Activated naive CD4-positive, alpha-beta T cell treated with anti-CD3 and anti-CD28 coated beads, Interleukin-2, amount 50 U/mL, for 72 hours (primary cell): ENCODE measurements at places on chromosomes 1 and 21.

DNA sequence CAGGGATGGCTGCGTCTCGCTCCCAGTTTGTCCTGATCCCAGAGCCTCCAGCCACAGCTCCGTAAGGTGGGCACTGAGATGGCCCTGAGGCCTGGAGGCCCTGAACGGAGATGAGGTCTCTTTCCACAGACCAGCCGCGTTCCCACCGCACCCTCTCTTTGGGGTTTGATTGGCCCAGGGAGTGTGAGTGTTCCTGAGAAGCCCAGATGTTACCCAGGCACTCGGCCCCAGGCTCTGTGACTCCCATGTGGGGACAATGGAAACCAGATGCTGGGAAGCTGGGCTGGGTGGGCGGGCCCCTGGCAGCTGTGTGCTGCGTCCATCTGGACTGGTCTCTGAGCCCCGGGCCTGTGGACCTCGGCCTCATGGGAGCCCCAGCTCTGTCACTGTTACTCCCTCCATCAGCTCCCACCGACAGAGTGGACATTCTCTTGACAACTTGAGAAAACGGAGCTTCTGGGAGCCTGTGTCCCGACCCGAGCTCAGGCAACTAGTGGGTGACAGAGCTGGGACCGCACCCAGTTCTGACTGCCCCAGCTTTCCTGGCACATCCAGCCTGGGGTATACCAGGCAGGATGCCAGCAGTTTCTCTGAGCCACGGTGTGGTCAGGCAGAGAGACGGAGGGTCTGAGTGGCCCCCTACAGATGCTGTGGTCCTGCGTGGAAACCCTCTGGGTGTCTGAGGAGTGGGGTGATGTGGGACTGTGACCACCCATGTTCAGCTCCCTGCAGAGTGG lies 9.8 kb upstream of the COL6A1 start:
- no peak for DNase-seq

DNA sequence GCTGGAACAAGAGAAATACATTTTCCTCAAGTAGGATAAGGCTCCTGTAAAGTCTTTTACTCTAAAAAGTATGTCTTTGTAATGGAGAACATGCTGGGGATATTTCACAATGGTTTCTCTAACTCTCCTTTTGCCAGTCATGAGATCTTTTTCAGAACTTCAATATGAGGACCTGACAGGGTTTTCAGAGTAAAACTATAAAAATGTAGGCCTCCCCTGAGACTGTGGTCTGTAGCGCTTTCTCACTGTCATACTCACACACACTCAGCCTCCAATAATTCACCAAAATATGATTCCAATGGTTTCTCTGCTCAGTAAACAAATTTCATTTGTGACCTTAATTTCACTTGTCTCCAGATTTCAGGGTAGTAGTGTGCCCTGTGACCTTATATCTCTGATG lies 440.1 kb upstream of the PTBP2 start:
- no peak for DNase-seq

DNA sequence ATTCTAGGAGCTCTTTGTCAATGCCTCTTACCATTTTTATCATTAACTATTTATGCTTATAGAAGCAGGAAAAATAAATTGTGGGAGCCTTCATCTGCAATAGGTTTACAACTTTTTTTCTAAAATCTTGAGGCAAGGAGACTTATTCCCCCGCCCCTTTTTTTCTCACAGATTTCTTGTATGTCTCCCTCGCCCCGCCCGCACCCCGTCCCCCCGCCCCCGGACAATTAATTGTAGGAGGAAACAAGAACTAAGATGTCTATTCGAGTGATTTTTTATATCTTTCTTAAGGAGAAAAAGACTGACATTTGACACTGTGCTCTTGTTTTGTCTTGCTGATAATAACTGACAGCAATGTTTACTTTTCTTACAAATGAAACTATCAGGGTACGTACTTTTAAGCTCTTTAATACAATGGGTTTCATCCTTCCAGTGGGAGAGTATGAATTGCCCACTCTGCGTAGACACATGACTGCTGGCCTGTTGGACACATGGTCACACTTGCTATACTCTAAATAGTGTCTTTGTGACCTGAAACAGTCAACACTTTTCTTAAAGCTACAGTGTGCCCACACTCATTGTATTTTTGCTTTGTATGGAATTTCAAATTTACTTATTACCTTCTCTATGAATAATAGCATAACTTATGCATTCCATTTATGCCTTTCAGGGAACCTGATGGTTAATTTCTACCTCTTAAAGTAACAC lies 1.5 kb upstream of the IVNS1ABP start:
- DNase-seq: no peak

DNA sequence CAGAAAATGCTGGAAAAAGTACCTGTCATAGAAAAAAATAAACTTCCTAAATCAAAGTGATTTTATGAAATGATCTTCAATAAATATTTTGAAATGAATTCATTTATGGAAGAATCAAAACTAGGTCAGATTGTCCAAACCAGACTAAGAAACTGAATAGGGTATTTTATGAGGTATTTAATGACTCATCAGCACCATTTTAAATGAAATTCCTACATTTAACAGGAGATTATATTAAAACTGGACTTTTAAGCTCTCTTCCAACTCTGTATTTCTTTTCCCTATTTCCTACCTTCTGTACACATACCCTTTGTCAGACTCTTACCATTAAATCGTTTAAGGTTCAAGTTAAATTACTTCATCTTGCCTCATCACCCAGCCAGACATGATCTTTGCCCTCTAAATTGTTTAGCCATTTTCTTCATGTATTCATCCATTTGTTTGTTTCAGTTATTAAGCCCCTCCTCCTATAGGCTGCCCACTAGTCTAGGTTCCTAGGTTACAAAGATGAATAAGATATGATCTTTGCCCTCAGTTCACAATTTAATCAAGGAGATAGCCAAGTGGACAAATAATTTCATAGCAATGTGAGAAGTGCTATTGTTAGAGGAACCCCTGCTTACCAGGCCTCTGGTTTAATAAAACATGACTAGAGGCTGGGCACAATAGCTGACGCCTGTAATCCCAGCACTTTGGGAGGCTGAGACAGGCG lies 25.0 kb downstream of the TATDN3 start:
- no peak for DNase-seq

GRCh38 chr1:149927563-149928400 lies at the start of gene SF3B4:
SF3B4 (minus strand) TSS chr1:149927803; CDS start chr1:149927759, 44 bp downstream.
- DNase-seq: peak; percentile 93

- no peak for DNase-seq
Observed at GRCh38 chr1:47190509-47190855, 646 bp upstream of the PDZK1IP1 start.

DNA sequence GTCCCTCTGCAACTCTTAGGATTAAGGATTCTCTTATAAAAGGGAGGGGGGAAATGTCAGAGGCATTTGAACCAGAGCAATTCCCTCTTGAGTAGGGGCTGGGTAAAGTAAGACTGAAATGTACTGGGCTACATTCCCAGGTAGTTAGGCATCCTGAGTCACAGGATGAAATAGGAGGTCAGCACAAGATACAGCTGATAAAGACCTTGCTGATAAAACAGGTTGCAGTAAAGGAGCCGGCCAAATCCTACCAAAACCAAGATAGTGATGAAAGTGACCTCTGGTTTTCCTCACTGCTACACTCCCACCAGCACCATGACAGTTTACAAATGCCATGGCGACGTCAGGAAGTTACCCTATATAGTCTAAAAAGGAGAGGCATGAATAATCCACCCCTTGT lies 14.3 kb upstream of the COX20 start:
- no peak for DNase-seq

DNA sequence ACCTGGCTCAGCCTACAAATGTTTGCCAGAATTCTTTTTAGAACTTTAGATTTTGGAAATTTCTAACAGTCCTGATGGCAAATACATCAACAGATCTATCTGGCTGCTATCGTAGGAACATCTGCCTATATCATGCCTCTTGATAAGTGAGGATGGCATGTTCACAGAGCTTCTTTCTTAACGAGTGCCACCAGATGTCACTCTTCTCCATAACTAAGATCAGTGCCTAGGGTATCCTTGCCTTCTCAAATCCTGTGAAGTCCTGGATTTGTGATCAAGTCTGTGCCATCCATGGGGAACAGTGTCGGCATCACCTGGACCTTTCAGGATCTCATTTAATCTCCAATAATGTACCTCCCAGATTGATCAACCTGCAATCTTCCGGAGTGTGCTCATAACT lies 36.5 kb upstream of the CD5L start:
- DNase-seq: no peak

- no peak for DNase-seq
Observed at GRCh38 chr21:37341254-37341960, 25.2 kb upstream of the DYRK1A start.

DNA sequence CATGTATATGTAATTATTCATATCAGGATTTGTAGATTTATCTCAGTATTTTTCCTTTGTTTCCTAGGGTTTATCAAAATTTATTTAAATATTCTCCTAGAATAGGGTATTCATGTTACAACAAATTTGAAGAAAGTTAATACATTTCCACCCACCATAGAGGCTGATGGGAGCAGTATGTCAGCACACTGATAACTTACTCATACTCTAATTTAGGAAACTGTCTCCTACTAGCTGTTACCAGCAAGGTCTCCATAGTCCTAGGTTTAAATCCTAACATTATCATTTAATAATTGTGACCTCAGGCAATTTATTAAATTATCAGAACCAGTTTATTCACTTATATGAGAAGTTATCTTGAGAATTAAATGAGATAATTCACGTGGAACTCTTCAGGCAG lies 127.0 kb downstream of the USP25 start:
- no peak for DNase-seq

- no peak for DNase-seq
Observed at GRCh38 chr1:97834899-97835298, 85.9 kb downstream of the DPYD start.

DNA sequence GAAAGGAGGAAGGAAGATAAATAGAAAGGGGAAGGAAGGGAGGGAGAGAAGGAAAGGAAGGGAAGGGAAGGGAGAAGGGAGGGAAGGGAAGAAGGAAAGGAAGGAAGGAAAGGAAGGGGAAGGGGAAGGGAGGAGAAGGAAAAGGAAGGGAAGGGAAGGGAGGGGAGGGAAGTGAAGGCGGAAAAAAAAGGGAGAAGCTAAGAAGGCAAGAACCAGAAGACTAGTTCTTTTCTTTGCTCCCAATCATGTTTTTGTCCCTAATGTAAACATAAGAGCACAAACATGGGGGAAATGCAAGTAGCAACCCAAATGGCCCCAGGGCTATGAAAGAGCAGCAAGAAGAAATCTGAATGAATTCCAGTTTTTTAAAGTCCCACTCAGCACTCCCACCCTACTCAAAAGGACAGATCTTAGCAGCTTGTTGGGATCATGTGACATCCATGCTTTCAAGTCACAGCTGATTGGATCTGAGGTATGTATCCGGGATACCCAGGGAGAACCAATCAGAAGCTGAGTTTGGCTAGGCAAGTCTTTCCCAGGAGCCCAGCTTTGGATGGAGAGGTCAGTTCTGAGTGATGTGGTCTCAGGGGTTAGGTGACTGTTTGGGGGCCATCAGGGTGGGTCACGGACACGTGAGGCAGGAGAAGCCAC lies 24.2 kb upstream of the FHAD1 start:
- no peak for DNase-seq

- DNase-seq: no peak
Observed at GRCh38 chr21:36550761-36551160, 70.8 kb upstream of the CLDN14 start.

DNA sequence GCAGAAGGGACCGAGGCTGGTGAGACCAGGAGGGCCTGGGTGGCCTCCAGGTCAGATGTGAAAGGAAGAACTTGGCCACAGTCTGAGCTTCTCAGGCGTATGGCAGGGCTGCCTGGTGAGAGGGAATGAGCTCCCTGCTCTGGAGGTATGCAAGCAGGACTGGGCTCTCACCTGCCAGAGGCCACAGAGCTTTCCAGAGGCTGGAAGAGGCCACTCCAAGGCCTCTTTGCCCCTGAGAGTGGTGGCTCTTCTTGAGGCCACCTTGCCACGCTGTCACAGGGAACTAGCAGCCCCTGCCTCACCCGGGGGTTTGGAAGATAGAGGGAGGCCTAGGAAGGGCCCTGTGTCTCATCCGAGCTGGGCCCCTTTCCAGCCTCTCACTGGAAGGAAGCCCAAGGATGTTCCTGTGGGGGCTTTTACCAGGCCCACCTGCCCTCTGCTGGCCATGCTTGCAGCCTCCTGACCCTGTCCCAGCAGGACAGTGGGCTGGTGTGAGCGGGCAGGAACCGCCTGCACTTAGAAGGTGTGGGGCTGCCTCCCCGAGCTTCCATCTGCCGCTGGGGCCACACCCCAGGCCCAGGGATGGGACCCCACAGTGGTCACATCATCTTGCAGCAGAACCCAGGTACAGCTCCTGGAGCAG lies 10.0 kb downstream of the PCSK9 start:
- no peak for DNase-seq

DNA sequence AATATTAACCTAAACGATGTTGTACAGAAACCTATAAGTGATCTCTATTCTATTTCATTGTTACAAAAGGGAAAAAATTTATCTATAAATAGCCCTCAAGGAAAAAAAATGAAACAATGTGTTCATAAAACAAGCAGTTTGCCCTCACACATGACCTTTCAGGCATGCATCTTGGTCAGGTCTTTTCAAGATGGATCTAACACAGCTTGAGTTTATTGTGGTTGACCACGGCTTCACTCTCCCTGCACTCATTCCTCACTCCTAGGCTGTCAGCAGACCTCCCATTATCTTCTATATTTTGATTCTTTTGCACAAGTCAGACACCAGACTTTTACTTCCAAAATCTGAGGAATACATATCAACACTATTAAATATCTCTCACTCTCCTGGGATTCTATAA lies 544.3 kb downstream of the KCNT2 start:
- DNase-seq: no peak

GRCh38 chr1:183850852-183851251 lies 45.9 kb downstream of the RGL1 start:
- no peak for DNase-seq

- DNase-seq: no peak
Observed at GRCh38 chr1:11434501-11434900, 44.5 kb upstream of the DISP3 start.

DNA sequence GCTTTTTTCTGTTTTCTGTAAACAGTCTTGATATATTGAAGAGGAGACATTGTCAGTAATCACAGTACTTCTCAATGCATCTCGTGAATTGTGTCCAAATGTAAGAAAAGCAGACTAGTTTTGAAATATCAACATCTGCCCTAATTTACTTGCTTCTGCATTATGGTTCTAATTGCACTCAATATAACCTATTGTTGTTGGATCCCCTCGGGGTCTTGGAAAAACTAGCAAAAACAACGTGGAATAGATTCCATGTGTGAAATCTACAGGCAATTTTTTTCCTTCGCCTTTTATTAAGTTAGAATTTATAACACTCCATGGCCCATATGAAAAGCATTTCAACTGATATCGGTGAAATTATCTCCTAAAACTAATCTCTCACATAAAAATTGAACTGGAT lies 236.5 kb downstream of the TTLL7 start:
- no peak for DNase-seq

DNA sequence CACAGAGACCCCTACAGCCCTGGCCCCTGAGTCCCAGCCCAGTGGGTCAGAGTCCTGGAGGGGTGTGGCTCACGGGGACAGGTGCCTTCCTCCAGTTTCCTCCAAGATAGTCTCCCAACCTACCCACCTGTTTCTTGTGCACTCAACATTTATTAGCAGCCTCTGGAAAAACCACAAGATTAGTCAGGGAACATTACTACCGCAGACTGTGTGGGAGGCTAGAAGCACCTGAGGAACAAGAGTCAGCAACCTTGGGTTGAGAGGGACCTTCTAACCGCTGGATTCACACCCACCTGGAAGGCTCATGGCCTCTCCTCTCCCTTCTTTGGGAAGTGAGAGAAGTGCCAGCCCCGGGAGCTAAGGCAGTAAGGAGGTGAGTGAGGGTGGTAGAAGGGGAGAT lies 22.5 kb upstream of the IKBKE start:
- no peak for DNase-seq

GRCh38 chr1:42370876-42371549 lies 9.6 kb upstream of the RIMKLA start:
- DNase-seq: no peak

- no peak for DNase-seq
Observed at GRCh38 chr1:230823931-230824381, 44.4 kb downstream of the C1orf198 start.
